ENCODE measurements at places on chromosomes 5 and 9.

- DNase-seq = no peak
Measured at GRCh38 chr5:80150731-80151130, 105.1 kb downstream of the SERINC5 start.

- no peak for DNase-seq
Measured at GRCh38 chr9:65458992-65459391, 174.0 kb upstream of the FOXD4L5 start.

- DNase-seq = no peak
Measured at GRCh38 chr5:39713250-39713916, 288.6 kb upstream of the DAB2 start.

DNA sequence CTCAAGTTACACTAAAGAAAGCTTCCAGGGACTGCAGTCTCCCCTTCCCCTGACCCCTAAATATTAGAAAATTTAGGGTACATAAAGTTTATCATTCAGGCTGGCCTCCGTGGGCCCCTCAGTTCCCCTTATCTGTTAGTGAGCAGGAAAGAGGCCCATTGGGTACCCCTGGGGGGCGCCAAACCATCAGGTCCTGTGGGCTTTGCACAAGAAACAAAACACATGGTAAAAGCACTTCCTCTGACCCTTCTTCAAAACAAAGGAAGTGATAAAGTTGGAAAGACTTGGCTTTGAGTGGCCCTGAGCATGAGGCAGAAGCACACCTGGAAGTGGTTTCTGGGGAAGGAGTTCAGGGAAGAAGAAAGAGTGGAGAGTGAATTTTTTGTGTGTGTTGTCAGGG is 213.0 kb downstream of the SMARCA2 start:
- DNase-seq = no peak

GRCh38 chr9:206481-206880 is 8.2 kb upstream of the DOCK8 start:
- DNase-seq = no peak
